ENCODE measurements at places on chromosomes 7 and 10.

DNA sequence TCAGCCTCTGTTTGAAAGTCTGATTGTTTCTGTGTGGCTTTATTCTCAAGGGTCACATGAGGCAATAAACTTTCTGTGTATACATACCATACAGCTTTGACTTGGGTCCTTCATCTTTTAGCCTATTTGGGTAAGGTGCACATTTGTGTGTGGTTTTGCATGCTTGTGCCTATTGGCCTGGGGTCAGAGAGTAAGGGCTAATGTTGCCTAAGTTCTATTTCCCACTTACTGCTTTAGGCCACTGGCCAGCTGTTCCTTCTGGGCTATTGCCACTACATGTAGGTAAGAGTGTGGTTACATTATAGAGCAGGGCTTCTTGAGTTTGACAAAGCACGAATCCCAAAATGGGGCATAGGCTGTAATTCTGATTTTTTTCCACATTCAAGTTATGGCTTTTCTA, 21.8 kb downstream of the BBIP1 start:
- no peak for DNase-seq

- DNase-seq: no peak
Measured at GRCh38 chr10:69994262-69994661, 58.4 kb upstream of the MACROH2A2 start.

GRCh38 chr7:151508991-151509390, 10.7 kb downstream of the RHEB start:
- no peak for DNase-seq

DNA sequence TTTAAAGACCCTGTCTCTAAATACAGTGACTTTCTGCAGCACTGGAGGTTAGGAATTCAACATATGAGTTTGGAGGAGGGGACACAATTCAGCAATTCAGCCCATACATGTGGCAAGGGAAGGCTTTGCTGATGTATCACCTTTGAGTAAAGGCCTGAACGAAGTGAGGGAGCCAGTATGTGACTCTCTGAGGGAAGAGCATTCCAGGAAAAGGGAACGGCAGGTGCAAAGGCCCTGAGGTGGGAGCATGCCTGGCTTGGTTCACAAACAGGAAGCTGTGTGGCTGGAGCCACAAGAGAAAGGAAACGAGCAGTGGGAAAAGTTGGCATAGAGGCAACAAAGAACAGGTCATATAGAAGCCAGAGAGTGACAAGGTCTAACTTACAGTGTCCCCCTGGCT, 72.9 kb downstream of the MTPN start:
- DNase-seq: no peak

DNA sequence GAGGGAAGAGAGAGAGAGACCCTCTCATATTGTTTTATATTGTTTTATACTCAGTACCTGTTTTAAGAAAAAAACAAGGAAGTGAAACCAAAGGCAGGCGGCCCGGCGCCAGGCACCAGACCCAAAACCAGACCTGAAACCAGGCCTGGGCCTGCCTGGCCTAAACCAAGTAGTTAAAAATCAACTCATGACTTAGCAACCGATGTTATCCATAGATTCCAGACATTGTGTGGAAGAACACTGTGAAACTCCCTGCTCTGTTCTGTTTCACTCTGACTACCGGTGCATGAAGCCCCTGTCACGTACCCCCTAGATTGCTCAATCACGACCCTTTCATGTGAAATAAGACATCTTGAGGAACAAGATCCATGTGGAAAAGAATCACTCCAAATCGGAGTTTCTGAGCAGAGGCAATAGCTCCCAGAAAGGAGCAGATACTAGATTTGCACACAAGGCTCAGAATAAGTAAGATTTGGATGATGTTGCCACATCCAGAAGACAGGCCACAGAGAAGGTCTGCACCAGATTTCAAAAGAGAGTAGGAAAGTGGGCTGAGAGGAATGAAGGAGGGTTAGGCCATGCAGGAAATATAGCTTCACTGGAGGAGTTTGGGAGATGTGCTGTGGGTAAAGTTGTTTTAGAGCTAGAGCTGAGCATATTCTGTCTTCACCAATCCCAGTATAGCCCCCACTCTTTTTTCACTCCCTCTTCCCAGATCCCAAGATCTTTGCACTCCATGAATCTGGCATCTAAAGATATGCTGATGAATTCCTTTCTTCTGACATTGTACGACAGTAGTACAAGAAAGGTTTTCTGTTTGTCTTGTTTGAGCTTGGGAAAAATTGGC, 8.8 kb upstream of the ZNF248 start:
- DNase-seq: no peak

DNA sequence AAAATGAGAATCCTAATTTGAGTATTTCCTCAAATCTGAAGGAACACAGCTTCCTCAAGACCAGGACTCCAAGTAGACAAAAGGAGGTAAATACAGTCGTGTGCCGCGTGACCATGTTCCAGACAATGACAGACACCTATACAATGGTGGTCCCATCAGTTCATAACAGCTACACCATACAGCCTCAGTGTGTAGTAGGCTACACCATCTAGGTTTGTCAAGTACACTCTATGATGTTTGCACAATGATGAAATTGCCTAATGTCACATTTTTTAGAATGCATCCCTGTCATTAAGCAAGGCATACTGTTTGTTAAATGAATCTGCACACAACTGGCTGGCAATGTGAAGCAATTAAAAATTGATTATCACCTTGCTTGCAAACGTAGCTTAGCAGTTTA, 107.9 kb downstream of the PROSER2 start:
- no peak for DNase-seq

DNA sequence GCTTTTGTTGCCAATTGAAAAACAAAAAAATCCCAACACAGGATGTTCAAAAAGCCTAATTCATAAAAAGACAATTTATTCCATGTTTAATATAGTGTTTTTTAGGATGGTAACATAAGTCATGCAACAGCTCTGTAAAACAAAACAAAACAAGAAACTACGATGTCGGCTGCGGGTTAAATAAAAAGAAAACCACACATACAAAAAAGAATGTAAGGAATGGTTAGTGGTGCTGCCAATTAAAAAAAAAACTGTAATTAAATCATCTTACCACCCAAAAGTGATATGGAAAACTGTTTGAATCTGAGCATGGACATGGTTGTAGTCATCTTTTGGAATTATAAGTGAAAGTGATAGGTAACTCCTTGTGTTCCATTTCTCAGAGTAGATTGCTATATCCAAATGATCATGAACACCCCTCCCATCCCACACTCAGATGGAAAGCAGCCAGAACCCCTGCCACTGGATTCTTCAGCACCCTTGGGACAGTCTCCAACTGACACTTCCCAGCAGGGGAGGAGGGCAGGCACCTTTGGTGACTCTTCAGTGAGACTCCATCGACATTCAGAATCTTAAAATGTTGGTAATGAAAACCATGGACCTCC, 14.3 kb upstream of the DAGLB start:
- DNase-seq: no peak

DNA sequence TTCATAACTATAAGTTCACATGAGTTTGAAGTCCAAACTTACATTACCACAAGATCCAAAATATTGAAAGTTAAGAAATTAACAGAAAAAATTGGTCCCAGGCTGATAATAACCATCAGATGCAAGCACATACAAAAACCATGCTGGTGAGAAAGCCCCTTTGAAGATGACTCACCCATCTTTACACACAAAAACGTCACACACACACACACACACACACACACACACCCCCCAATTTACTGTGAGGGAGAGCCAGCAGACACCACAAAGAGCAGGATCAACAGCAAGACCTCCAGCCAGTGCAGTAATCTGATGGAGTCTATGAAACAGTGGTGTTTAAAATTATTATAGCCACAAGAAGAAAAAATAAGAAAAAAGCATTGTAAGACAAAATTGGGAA, 50.1 kb upstream of the DRGX start:
- no peak for DNase-seq

DNA sequence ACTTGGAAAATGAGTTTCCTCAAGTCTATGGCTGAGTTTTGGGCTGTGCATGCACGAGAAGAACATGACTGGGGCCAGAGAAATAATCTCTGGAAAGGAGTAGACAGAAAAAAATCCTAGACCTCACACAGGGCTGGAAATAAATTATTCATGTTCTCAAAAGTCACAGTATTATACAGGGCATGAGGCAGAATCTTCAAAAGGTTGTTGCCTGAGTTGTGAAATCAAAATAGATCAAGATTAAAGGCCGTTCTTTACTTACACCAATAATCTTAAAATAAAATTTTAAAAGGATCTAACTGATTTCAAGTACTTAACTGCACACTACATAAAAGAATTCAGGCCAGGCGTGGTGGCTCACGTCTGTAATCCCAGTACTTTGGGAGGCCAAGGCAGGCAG, 14.1 kb upstream of the CREM start:
- no peak for DNase-seq

DNA sequence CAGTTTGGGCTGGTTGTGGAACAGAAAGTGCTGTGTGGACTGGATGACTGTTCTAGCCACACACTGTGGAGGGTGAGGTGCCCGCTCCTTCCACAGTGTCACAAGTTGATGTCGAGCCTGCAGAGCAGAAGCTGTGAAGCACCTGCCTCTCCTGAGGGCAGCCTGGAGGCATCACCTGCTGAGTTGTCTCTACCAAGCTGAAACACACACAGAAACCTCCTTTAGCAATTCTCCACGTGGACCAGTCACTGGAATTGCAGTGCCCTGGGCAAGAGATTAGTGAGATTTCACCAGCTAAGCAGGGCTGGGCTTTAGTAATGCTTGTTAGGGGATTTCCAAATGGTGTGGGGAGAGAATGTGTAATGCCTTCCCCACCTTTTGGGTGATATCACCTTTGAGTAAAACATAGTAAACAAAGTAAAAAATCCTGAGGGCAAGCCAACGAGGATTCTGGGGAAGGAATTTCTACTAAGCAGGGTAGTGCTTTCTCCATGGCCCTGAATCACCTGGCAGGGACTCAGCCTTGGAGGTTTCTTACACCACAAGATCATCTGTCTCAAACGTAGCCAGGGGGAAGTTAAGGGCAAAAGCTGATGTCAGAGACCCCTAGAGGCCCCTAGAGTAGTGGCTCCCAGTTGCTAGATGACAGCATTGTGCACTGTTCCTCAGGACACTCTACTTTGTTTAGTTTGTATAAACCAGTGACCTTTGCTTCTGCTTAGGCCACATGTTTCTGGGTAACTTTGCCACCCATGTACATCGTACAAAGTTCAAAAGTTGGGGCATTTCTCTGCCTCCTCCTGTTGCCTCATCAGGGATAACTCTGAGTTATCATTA, 233.1 kb upstream of the IGFBP3 start:
- DNase-seq: no peak

- DNase-seq: no peak
Measured at GRCh38 chr7:2730846-2731770, 43.1 kb downstream of the AMZ1 start.

DNA sequence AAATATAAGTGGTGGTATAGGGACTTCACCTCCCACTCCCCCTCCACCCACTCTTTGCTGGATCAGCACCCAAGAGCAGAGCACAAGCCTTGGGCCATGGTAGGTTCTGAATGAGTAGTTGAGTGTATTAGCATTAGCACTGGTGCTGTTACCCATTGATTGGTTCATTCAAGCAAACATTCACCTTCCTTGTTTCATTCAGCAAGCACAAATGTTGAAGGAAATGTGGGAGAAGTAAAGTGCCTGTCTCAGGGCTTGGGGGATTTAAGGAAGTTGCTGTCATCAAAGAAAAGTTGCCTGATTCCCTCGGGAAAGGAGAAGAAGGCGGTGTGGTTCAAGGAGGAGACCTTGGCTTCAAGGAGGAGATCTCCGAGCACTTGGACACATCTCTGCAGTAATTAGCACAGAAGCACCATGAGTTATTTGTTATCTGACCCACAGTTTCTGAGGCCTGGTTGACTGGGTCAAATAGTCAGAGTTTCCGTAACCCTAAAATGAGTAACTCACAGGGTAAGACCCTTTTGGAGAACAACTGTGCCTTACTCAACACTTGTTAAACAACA, 17.3 kb downstream of the IL2RA start:
- no peak for DNase-seq

GRCh38 chr10:128275388-128276177, 149.4 kb upstream of the MKI67 start:
- DNase-seq: no peak

DNA sequence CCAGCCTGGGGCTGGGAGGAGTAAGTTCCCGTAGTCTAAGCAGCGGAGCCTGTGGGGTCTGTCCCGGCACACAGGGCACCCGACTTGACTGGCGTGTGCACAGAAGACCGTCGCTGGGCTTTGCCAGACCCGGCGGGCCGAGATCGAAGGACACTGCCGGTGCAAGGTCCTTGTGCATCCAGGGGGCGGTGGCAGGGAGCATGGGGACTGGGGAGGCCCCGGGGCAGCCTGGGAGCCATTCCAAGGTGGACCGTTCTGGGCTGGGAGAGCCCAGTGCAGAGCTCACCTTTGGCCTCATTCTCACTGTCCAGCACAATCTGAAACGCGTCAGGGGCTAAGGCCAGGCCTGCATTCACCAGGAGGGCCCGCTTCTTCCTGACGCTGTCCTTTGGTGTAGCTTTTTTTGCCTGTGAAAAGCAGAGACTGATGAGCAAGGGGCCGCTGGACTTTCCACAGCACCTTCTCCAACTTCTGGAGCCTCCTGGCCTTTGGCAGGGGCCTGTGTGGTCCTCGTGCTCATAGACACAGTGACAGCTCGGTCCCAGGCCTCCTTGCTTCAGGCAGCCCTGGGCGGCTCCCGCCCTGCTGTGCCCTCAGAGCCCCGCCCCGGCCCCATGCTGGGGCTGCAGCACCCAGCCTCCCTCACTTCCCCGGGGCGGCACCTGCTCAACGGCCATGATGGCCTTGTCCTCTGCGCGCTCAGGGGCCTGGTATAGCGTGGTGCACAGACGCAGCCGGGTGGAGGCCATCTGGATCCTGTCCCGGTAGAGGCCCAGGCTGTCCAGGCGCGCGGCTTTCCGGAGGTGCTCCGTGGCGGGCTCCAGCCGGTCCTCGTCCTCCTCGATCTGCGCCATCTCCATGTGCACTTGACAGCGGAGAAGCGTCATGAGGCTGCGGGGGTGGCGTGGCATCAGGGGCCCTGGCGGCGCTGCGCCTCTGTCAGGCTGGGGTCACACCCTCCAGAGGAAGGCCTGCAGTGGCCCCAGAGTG, 20.3 kb downstream of the CFAP46 start:
- DNase-seq: no peak

GRCh38 chr10:21499701-21500577, 25.5 kb downstream of the SKIDA1 start:
- no peak for DNase-seq

DNA sequence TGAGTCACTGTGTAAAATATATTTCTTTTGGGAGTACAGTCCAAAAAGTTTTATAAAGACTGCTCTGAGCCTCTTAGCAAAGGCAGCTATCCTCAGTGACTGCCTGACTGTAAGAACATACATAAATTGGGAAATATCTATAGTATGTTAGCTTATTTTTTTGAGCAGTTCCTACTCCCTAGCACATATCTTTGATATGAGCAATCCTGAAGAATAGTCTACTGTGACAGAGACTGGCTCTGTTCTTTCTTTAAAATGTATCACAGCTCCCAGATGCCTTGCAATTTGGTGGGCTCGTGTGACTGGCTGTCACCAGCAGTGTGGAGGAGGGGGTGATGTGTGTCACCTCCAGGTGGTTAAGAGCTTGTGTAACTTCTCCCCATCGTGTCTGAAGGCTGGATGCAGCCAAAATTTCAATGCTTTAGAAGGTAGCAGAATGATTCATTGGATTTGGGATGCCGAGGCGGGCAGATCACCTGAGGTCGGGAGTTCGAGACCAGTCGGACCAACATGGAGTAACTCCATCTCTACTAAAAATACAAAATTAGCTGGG, 47.9 kb downstream of the MTERF1 start:
- no peak for DNase-seq

- DNase-seq: no peak
Measured at GRCh38 chr7:157021871-157022680, 11.6 kb upstream of the MNX1 start.
